Activated CD4-positive, alpha-beta memory T cell treated with anti-CD3 and anti-CD28 coated beads for 36 hours (primary cell): ENCODE measurements at places on chromosomes 12 and 14.

- DNase-seq, result peak; percentile 43
Observed at GRCh38 chr12:95623554-95624170, 72.4 kb upstream of the USP44 start.

DNA sequence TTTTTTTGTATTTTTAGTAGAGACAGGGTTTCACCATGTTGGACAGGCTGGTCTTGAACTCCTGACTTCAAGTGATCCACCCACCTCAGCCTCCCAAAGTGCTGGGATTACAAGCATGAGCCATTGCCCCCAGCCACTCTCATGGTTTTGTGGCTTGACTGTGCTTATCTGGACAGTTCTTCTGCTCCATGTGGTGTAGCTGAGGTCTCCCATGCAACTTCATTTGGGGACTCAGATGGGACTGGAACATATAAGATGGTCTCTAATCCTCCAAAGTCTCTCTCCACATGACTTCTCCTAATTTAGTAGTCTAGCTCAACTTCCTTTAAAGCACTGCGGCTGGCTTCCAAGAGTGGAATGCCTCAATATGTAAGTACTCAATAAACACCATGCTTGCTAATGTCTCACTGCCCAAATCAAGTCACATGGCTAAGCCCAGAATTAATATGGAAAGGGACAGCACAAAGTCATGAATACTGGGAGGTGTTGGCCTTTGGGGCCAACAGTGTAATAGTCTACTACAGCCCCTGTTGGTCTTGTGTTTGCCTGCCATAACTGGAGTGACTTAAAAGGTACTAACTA is 7.4 kb downstream of the INHBC start:
- no peak for DNase-seq

- peak; percentile 71 for DNase-seq
Observed at GRCh38 chr12:56007564-56008559, 10.8 kb downstream of the SUOX start.

- peak; percentile 11 for DNase-seq
Observed at GRCh38 chr12:70049596-70050360, 193.5 kb upstream of the CNOT2 start.

DNA sequence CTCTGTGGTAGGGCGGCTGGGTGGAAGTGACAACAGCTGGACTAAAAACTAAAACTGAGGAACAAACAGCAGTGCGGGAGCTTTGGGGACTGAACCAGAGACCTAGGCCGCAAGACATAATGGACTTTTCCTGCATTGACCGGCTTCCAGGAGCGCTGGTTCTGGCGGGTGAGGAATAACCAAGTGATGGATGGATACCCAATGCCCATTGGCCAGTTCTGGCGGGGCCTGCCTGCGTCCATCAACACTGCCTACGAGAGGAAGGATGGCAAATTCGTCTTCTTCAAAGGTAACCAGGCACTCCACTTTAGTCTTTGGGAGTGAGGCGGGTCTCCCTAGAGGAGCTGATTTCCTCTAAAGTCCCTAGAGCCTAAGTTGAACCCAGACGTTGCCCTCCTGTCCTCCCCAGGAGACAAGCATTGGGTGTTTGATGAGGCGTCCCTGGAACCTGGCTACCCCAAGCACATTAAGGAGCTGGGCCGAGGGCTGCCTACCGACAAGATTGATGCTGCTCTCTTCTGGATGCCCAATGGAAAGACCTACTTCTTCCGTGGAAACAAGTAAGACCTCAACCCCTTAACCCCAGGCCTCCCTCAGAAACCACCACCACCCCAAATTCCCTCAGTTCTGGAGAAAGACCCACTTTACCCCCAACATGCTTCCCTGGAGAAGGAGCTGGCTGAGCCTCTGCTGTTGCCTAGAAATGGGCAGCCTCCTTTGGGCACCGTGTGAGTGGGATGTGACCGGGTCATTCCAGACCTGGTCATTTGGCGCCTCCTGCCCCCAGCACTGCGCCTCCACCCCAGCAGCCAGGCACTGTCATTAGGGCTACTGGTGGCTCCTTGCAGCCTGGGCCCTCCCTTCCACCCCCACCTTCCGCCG is 8.1 kb downstream of the MMP14 start:
- no peak for DNase-seq

DNA sequence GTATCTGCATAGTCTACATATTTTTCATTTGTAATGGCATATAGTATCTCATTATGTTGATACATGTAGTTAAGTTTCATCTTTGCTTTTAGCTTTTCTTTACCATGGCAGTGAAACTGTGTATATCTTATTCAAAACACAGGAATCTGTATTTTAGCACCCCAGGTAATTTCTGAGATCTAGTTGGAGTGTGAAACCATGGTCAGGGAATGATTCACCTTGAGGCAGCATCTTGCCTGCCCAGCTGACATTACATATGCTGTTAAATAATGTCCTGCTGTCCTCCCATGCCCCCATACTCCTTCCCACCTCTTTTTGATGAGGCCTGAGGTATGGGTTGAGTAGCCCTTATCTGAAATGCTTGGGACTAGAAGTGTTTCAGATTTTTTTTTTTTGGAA is 125.4 kb upstream of the ATF1 start:
- no peak for DNase-seq

GRCh38 chr12:88308825-88309224 is 166.7 kb downstream of the TMTC3 start:
- no peak for DNase-seq

DNA sequence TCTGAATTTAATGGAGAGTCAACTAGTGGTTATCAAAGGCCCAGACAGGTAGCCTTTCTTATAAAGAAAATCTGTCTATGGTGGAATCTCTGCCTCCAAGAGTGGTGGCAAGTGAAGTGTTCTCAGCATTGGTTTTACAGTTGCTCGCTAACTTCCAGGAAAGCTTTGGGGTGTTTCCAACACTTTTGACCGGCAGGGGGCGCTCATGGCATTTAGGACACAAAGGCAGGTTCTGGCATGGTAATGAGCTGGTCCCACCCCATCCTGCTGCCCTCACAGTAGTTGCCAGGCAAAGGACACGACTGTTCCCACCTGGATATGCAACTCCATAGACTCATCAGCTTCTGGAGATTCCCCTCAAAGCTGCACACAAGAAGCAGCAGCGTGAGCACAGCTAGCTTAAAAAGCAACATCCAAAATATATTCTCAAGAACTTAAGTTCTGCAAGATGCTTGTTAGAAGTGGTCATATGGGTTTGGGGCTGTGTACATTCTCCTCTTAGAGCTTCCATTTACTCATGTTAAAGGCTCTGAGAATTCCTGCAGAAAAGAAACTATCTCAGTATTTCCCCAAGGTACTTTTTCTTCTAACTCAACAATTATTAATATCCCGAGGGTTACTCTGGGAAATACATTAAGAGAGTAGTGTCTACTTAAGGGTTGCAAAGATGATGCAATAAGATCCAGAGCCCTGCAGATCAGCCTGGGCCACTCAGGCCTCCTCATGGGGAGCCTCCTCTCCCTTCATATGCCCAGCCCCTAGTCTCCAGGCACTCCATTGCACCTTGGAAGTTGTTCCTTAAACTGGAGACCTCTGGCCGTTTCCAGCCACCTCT is 14.8 kb downstream of the PROX2 start:
- DNase-seq, result peak; percentile 94

GRCh38 chr14:69860221-69860620 is 19.0 kb upstream of the SMOC1 start:
- DNase-seq, result no peak

- no peak for DNase-seq
Observed at GRCh38 chr14:37599507-37600368, 4.3 kb downstream of the TTC6 start.

DNA sequence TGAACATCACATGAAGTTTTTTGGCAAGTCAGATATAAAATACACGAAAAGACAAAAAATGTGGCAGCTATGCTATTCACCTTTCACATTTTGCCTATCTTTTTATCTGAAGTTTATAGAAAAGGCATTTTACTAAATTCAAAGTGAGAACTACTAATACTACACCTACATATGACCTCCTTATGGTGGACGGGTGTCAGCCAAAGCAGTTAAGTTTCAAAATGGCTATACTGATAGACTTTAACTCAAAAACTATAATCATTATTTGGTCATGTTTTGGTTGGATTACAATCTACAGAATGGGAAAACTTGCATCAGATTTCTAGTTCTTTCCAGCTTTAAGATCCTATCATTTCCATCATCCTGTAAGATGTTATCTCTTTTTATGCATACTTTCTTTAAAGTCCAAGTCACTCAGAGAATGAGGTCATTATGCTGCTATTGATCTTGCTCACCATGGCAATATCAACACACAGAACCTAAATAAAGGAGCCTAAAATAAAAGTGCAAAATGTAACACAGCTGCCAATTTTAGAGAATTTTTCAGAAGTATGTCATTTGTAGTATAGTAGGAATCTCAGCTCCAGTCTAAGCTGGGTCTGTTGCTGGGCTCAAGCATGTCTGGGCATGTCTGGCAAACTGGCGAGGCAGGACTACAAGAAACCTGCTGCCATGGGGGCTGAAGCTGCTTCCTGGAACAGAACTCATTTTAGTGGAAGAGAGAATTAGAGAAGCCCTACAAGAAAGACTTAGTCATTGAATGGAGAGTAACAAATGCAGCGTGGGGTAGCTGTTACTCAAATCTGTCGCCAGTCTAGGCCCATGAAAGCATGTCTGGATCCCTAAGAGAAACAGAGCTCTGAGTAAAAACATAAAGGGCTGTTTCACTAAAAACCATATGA is 7.6 kb upstream of the AEBP2 start:
- peak; percentile 78 for DNase-seq

DNA sequence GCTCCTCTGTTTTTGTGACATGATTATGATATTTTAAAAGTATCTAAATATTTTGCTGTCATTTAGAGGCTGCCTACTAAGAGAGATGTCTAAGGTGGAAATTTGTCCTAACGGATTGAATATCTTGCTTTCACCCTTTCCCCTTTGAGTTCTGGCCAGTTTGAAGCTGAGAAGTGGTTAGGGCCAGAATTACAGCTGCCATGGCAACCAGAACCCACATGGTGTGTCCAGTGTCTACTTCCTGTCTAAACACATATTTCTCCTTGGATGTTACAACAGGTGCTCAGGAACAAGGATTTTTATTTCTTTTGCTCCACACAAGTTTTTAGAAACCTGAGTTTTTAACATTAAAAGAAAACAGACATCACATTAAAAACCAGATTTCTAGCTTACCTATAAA is 335.1 kb upstream of the OR4E1 start:
- DNase-seq, result no peak

DNA sequence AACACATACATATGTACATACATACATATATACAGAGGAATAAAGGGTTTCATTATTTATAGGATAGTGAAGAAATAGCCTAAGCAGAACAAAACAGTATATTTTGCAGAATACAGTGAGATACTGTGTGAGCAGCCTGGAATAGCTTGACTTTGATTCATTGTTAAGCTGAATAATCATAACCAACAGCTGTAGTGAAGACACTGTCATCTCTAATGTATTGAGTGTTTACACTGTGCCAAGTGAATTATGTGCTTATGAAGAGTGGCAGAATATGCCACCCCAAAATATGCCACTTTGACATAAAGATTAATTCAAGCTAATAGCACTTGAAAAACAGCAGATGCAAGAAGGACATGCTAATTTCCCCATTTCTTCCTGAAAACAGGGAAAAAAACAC is 48.2 kb upstream of the LRFN5 start:
- no peak for DNase-seq

- no peak for DNase-seq
Observed at GRCh38 chr14:58607952-58608317, 29.8 kb upstream of the DACT1 start.

GRCh38 chr12:92624236-92624635 is 78.6 kb upstream of the PLEKHG7 start:
- no peak for DNase-seq

GRCh38 chr14:89280600-89280999 is 136.4 kb downstream of the FOXN3 start:
- DNase-seq, result no peak

- no peak for DNase-seq
Observed at GRCh38 chr14:85881935-85882334, 352.0 kb downstream of the FLRT2 start.

GRCh38 chr12:87782838-87783237 is 246.4 kb downstream of the C12orf50 start:
- DNase-seq, result no peak
